GM04503 (cell line): ENCODE measurements at places on chromosomes 7 and 10.
A peak's percentile ranks its signal among the peaks of the same experiment; 100 is the strongest.

DNA sequence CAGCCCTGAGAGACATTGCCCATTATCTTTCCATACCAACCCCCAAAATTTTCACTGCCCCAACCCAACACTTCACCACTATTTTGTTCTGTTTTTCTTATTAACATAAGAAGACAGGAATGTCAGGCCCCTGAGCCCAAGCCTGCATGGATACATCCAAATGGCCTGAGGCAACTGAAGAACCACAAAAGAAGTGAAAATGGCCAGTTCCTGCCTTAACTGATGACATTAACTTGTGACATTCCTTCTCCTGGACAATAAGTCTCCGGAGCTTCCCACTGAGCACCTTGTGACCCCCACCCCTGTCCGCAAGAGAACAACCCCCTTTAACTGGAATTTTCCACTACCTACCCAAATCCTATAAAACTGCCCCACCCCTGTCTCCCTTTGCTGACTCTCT is 1076.4 kb upstream of the GHITM start:
- DNase-seq: no peak

- peak; percentile 25 for DNase-seq
Measured at GRCh38 chr10:944034-944831, 12.7 kb upstream of the LARP4B start.

- DNase-seq: no peak
Measured at GRCh38 chr7:112370436-112370835, 79.8 kb upstream of the IFRD1 start.

DNA sequence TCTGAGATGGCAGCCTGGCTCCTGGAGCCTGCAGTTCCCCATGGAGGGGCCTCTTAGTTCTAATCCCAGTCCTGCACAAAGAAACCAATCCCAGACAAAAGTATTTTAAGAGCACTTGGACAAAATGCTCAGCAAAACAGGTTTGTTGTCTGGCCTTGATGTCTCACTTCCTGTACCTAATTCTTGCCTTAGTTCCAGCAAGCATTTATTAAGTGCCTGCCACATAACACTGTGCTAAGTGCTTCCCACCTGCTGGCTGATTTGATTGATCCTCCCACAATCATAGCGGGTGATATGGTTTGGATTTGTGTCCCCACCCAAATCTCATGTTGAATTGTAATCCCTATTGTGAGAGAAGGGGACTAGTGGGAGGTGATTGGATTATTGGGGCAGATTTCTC is 65.7 kb upstream of the HABP2 start:
- no peak for DNase-seq

GRCh38 chr10:82660205-82660604 is 785.2 kb downstream of the NRG3 start:
- DNase-seq: no peak

- no peak for DNase-seq
Measured at GRCh38 chr7:54877683-54878082, 118.7 kb upstream of the SEC61G start.

DNA sequence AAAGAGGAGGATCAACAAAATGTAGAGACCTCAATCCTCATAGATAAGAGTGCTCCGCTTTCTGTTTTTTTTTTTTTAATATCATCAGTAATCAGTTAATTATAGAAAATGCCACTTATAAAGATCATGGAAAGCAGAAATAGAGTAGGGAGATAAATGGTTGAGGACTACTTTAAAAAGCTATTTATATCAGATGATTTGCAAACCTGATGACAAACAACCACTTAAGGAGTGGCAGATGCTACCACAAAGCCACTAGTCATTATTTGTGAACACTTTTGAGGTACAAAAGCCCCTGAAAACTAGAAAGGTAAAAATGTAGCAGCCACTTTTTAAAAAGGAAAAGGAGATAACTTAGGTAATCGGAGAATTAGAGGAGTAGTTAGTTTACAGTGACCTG is 99.0 kb upstream of the CYP26C1 start:
- no peak for DNase-seq

DNA sequence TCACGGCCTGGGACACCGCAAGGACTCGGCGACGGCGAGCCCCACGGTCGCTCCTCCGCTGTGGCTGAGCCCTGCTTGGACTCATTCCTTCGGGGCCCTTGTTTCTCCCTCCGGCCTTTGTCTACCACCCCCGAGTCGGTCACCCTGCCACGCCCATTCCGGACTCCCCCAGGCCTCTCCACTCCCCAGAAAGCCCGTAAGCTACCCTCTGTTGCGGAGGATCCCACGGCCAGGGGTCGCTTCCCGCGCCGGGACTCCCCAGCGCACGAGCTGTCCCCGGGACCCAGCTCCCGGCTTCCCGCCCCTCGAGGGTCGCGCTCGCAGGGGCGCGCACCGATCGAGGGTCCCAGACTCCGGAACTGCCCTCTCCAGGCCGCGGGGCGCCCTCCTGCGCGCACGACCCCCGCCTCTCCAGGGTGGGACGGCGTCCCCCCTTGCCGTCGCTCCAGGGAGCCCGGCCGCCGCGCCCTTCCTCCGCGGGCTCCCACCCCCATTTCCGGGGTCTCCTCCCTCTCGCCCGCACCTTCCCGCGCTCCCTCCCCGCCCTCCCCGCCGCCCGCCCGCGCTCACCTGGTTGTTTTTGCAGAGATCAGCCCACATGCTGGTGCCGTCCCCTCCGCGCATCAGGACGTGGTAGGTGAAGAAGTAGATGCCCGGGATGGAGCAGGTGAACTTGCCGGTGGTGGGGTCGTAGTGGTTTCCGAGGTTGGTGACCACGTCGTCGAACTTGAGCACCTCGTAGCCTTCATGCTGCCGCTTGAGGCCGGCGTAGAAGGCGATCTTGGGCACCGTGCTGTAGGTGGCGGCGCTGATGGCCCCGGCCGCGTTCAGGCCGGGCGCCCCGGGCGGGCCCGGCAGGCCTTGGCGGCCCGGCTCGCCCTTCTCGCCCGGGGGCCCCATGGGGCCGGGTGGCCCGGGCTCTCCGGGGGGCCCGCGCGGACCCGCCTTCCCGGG is 1.5 kb downstream of the C1QL3 start:
- DNase-seq: no peak

DNA sequence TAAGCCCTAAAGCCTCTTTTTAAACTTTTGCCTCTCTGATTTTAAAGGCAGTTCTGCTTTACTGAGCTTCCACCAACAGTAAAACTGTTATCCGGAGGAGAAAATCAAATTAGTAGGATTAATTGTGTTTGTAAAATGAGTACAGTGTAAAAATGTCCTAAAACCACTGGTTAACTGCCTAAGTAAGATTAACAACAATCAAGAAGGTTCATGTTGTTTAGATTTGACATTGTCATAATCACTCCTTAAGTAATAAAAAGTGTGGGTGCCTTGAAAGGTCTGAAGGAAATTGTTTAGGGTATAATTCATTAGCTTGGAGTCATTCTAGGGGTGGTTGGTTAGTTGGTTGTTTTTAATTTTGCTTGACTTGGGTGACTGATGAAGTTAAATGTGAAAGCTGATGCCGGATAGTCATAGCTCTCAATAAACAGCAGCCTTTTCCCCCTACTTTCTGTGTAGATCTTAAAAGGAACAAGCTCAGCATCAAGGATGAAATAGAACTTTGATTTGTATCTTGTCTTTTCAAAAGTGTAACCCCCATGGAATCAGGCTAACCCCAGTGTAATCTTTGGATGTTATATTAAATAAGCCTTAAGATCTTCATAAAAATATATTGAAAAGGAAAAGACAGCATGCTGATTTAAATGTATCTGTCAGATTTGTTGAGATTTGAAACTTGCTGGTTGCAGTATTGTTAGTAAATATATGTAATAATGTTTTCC is 148.3 kb downstream of the ARID5B start:
- DNase-seq: no peak

DNA sequence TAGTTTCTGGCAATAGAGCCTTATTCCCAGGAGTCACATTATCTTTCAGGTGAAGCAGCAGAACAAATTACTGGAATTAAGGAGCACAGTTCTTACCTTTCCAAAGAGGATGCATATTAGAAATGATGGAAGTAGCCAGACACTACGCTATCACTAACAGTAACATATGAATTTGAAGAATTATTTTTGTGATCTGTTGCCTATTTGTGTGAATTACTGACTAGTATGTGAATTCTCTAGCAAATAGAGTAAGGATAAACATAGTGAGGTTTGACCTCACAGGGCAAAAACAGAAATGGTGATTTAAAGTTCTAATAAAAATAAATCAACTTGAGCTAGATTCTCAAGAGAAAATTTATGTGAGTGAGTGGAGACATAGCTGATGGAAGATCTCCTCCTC is 1299.3 kb downstream of the XPNPEP1 start:
- DNase-seq: no peak

DNA sequence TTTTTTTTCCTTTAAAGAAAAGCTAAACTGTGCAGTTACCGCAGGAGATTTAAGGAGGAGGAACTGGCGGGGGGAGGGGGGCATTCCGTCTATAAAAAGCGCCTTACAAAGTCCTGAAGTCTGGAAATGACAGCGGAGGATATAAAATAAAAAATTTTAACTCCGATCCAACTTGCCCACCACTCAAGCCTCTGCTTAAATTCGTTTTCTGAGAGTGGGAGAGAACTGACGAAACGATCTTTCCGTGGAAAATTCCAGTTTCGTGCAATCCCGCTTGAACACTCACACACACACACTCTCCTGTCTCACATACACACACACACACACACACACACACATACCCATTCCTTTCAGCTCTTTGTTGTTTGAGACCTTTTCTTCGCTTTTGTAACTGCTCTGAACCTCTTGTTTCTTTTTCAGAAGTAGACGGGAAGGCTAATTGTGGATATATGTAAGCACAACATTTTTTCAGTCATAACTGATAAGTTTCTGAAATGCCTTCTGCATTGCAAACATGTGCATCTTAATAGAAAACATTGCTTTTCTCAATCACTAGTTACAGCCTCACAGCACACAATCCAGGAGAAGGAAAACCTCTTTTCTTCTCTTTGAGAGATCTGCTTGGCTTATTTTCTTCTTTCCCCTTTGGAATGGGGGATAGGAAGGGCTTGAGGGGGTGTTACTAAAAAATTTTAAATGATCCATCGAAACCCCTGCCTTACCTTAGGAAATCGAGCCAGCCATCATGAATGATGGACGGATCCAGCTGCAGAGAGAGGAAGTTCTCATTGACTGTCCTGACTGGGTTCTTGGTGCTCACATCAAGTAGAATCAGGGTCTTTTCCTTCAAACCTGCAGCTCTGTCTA is 628 bp downstream of the HPSE2 start:
- no peak for DNase-seq

- no peak for DNase-seq
Measured at GRCh38 chr10:80691441-80691840, 153.7 kb downstream of the SH2D4B start.

- no peak for DNase-seq
Measured at GRCh38 chr7:145030754-145031153, 194.9 kb upstream of the TPK1 start.

DNA sequence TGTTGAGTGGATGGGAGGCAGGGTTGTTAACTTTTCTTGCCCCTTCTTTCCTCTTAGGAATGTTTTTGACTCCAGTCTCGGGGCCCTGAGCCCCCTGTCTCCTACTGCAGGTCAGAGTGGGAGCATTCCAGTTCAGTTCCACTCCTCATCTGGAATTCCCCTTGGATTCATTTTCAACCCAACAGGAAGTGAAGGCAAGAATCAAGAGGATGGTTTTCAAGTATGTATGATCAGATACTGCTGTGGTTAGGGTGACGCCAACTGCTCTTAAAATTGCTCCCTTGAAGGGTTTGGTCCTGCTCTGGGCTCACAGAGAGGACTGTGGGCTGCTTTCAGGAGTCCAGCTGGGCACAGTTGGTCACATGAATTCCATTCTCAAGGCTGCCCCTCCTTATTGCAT is 22.0 kb downstream of the VWA2 start:
- peak; percentile 49 for DNase-seq

DNA sequence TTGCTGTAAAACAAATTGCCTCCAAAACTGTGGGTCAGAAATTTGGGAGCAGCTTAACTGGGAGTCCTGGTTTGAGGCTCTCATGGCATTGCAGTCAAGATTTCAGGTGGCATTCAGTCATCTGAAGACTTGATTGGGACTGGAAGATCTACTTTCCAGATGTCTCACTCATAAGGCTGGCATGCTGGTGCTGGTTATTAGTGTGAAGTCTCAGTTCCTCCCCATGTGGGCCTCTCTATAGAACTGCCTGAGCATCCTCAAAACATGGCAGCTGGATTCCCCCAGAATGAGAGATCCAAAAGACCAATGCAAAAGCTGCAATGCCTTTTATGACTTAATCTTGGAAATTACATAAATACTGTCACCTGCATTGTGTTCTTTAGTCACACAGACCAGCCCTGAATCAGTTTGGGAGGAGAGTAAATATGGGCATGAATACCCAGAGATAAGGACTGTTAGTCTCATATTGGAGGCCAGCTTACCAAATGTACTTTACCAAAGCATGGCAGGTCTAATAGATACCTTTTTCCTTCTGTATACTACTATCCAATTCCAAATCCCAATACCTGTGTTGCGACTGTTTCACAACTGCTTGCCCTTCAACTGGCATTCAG is 6.5 kb upstream of the HERPUD2 start:
- DNase-seq: no peak

DNA sequence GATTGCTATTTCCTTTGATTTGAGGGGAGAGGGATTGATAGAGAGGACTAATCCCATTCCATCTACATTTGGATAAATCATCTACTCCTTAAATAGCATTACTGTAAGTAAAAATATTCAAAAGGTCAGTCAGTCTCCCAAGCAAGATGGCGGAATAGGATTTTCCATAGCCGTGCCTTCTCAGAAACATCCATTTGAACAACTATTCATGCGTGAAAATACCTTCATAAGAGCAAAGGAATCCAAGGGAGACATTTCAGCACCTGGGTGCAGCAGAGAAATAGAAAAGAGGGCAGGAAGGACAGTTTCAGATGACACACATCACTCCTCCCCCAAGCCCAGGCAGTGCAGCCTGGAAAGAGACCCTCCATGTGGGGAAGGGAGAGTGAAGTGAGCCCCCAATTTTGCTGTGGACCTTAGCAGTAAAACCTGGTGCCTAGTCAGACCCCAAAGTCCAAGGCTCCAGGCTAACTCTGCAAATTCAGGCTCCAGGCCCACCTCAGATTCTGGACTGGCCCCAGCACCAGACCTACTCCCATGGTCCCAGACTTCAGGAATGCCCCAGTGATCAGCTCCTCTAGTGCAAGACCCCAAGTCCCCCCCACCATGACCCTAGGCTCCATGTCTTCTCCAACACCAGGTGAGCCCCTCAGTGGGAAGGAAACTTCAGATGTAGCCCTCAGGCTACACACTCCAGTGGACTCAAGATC is 104.3 kb upstream of the LANCL2 start:
- DNase-seq: no peak

DNA sequence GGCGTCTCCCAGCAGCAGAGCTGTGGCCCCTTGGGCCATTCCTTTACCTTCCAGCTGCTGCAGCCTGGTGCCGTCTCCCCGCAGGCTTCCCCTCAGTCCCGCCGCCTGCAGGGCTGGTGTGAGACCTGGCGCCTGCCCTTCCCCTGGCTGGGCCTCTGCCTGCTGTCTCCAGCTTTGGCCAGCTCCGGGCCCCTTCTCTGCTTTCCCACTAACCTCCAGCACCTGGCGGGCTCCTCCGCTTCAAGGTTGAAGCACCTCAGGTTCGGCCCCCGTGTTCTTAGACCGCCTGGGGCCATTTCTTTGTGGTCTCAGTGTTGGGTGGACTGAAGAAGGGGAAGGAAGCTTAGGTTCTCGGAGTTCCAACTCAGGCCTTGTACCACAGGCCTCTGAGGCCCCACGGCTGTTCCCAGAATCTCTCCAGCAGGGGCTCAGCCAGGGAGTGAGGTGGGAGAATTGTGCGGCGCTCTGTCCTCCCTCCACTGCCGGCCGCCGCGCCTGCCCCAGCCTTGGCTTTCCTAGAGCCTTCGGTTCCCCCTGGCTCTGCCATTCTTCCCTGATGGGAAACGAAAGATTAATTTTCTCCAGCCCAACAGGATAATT is 30.3 kb downstream of the GBX1 start:
- no peak for DNase-seq

- no peak for DNase-seq
Measured at GRCh38 chr10:30059209-30060107, at the start of gene JCAD. JCAD (minus strand) TSS chr10:30059586; CDS start chr10:30047812, 11,774 bp downstream.

GRCh38 chr10:127040756-127041155 is 135.5 kb downstream of the DOCK1 start:
- DNase-seq: no peak
